Ascending aorta (tissue), 2 donors: ENCODE measurements at places on chromosomes 1 and 21. TPM values are rescaled to one million over a fixed set of nuclear protein-coding genes. Genes with fewer than 3 reads are reported as not detected.

Gene NCF2
- total RNA-seq, result 9.8 TPM

Gene OR10Z1
- total RNA-seq, result not detected

Gene CFHR3
- total RNA-seq, result not detected

DNA sequence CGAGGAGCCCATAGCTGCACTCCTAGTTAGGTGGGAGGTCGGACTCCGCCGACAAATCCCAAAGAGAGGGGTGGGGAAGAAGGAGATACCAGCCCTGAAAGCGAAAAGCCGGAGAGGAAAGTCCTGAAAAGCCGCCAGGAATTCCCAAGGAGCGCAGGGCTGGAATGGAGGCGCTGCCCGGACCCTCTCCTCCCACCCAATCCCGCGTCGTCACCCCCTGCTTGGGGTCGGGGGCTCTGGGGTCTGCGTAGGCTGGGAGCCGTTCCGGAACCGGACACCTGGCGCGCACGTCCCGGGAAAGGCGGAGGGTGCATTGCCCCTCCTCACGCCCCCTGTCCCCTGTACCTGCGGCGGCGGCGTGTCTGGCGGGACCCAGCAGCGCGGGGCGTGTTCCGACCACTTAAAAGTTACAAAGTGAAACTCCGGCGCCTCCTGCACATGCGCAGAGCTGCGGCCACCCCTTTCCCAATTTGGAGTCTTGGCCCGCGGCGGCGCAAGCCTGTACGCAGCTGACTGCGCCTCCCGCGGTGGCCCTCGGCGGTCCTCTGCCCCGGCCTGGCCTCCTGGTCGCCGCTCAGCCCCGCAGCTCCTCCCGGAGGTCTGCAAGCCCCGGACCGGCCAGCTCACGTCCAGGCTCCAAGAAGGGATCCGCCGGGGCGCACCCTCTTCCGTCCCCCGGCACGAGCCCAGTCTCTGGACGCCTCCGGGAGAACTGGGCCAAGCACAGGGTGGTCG is at the start of gene TMEM63A:
TMEM63A (minus strand) TSS at position 422 of the 735 bp plus-strand sequence. CDS start 4,800 bp downstream, outside the sequence.
- peak; percentile 69 for DNase-seq
- no peaks in the 10 kb centered on the region for H3K36me3 ChIP-seq
- H3K4me3 ChIP-seq, result peak within 1 kb of the TSS; percentile 57
- peaks cover 25% of the 10 kb centered on the region for H3K4me1 ChIP-seq

GRCh38 chr1:81547912-81548303 is 252.8 kb upstream of the ADGRL2 start:
- H3K27ac ChIP-seq, result no peak overlapping the region
- H3K4me3 ChIP-seq, result no peak overlapping the region
- no peaks in the 10 kb centered on the region for H3K4me1 ChIP-seq
- H3K36me3 ChIP-seq, result no peaks in the 10 kb centered on the region
- no peaks in the 10 kb centered on the region for H3K27me3 ChIP-seq

DNA sequence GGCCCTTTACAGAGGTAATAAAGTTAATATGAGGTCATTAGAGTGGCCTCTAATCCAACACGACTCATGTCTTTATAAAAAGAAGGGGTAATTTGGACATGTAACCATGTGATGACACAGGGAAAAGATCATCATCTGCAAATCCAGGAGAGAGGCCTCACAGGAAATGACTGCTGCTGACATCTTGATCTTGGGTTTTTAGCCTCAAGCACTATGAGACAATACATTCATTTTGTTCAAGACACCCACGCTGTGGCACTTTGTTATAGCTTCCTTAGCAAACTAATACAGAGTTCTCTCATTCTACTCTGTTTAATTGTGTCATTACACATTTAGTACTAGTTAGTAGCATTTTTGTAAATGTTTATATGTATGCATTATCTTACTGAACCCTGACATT is 64.0 kb upstream of the RUNX1 start:
- H3K4me3 ChIP-seq, result no peak overlapping the region
- H3K36me3 ChIP-seq, result no peaks in the 10 kb centered on the region
- DNase-seq, result no peak
- H3K27ac ChIP-seq, result no peak overlapping the region
- H3K4me1 ChIP-seq, result no peaks in the 10 kb centered on the region

Gene B3GALT2
- not detected for total RNA-seq

DNA sequence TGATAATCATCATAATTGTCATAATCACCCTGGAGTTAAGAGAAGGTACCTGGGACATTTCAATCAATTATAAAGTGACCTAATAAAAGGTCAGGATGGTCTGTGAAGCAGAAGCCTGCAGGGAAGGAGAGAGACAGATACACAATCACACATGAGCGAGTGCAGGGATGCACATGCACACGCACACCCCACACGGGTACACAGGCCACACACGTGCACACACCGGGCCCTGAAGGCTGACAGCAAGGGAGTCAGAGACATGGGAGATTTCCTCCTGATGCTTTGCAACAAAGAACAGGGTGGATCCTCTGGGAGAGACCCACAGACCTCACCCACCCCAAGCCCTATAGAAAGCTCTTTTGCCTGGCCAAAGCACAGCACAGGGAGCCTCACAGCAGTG is 82.3 kb upstream of the ZC3H12A start:
- no peak overlapping the region for H3K4me3 ChIP-seq
- no peaks in the 10 kb centered on the region for H3K4me1 ChIP-seq
- no peak for DNase-seq
- H3K36me3 ChIP-seq, result no peaks in the 10 kb centered on the region

Gene RGS5
- total RNA-seq, result 732 TPM

Gene SYCP1
- not detected for total RNA-seq

DNA sequence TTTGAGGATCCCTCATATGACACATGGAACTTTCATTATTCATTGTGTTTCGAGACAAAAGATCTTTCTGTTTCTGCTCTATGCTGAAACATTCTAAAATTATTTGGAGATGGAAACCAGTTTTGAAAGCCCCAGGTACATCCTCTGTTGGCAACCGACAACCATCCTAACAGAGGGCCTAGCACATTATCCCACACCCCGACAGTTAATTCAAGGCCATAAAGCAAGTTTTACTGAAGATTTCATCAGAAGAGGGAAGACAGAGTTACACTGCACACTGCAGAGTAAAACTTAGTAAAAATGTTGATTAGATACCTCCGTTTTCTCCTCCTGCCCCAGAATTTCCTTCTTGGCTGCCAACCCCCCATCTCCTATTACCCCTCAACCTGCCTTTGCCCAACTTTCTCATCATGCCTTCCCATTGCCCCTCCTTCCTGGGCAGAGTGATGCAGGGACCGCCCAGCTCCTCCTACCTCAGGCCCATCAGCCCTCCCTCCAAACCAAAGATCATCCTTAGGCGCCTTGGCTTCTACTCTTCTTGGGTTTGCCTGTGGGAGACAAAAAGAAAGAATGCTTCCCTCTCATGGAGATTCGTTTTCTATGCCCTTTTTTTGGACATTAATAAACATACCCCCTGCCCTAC is 52.9 kb upstream of the CITED4 start:
- H3K27ac ChIP-seq, result no peak overlapping the region
- H3K36me3 ChIP-seq, result no peaks in the 10 kb centered on the region
- no peak overlapping the region for H3K4me3 ChIP-seq
- H3K4me1 ChIP-seq, result no peaks in the 10 kb centered on the region
- DNase-seq, result no peak

- no peak for DNase-seq
- no peaks in the 10 kb centered on the region for H3K36me3 ChIP-seq
- no peak overlapping the region for H3K4me3 ChIP-seq
- no peak overlapping the region for H3K27ac ChIP-seq
Observed at GRCh38 chr1:153428073-153428638, 11.8 kb downstream of the S100A7A start.

Gene KRTAP11-1
- not detected for total RNA-seq

Gene SPATA46
- not detected for total RNA-seq

DNA sequence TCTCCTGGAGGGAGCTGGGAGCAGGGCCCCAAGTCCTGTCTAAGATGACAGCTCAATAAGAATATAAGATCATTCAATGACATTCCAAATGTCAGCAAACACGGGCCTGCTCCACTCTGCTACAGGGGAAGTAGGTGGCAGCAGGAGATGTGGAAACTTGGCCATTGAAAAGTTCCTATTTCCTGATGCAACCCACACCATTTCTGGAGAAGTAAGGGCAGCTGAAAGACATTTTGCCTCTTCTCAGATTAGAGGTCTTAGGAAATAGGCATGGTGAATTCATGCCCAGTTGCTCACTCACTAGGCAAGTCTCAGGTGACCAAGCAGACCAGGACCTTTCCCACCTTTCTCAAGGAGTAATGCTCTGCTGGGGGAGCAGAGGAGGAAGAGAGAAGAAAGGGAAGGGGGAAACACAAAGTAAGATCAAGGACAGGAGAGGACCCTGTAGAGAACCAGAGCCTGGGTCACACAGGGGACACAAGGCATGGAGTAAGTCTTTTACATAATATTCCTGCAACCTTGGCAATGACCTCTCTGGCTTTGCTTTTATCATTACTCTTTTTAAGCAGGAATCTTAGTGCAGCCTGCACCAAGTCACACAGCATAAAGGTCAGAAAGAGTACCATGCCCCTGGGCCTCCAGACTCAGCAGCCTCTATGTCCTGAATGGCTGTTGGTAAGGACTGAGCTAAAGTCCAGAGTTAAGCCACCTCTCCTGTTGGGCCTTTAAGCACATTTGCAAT is 68.9 kb downstream of the DMAP1 start:
- H3K36me3 ChIP-seq, result peaks cover 25% of the 10 kb centered on the region
- no peak overlapping the region for H3K27ac ChIP-seq
- DNase-seq, result no peak
- H3K4me1 ChIP-seq, result no peaks in the 10 kb centered on the region

DNA sequence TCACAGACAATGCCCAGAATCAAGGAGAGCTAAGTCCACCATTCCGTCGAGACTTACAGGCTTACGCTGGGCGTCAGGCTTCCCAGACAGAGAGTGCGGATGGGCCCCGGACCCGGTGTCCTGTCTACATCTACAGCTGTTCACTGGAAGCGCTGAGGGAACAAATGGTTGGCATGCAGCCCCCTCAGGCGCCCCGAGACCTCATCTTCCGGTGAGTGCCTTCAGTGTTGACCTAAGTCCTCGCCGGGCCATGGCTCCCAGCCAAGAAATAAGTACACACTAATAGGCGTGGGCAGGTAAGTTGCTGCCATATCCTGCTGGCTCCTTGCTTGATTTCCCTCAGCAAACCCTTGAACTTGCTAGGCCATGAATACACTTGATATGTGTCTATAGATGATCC is 26.2 kb downstream of the HYI start:
- no peak overlapping the region for H3K4me3 ChIP-seq
- peaks cover 99% of the 10 kb centered on the region for H3K36me3 ChIP-seq
- DNase-seq, result no peak
- no peak overlapping the region for H3K27ac ChIP-seq
- H3K4me1 ChIP-seq, result no peaks in the 10 kb centered on the region
- H3K27me3 ChIP-seq, result no peaks in the 10 kb centered on the region

DNA sequence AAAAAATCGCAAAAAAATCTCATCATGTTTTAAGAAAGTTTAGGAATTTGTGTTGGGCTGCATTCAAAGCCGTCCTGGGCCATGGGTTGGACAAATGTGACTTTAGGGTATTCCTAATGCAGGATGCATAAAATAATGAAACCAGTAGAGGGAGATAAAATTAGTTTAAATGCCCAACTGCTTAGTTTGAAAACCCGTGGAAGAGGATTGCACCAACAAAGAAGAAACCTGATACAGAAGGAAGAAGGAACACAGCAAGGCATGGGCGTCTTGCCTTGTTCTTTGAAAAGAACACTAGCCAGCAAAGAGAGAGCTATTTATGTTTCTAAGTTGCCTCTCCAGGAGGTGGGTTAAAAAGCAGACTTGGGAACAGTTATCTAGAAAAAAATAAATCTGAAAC is 37.9 kb downstream of the WDR3 start:
- H3K4me1 ChIP-seq, result no peaks in the 10 kb centered on the region
- no peaks in the 10 kb centered on the region for H3K36me3 ChIP-seq
- H3K4me3 ChIP-seq, result no peak overlapping the region
- H3K27ac ChIP-seq, result no peak overlapping the region
- DNase-seq, result no peak

DNA sequence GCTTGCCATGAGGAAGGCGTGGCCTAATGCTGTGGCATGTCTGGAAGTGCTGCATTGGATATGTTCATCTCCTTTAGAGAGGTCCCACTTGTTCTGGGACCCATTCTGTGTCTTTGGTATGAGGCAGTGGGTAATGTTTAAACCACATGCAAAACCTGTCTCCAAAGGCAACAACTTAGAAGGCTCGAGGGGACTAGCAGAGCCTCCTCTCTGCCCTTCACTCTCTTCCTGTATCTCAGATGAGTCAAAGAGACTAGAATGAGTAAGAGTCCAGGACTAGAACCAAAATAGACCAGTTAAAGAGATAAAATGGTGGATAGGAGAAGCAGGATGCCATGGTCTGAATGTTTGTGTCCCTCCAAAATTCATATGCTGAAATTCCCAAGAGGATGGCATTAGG is 220.8 kb upstream of the KIAA0040 start:
- H3K4me1 ChIP-seq, result no peaks in the 10 kb centered on the region
- no peak for DNase-seq
- no peak overlapping the region for H3K27ac ChIP-seq
- H3K4me3 ChIP-seq, result no peak overlapping the region

Gene SH2D5
- not detected for total RNA-seq

DNA sequence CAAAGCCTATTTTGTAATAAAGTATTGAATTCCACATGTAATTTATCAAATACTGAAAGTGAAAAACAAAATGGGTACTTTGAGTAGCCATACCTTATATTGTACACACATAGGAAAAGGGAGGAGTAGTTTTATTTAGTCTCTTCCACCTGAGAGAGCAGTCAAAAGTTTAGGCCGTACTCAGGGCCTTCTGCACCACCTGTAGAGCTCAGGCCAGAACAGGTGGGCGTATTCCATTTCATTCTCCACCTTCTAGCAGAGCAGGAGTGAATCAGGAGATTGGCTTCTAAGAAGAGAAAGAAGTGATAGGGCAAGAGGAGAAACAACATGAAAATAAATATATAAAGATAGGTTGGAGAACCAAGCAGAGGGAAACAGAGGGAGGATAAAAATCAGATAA is 44.0 kb downstream of the TRAF5 start:
- no peak overlapping the region for H3K27ac ChIP-seq
- no peak for DNase-seq
- H3K4me1 ChIP-seq, result no peaks in the 10 kb centered on the region
- H3K4me3 ChIP-seq, result no peak overlapping the region
- peaks cover 56% of the 10 kb centered on the region for H3K36me3 ChIP-seq

Gene IFNAR2
- 30.3 TPM for total RNA-seq

Gene C1orf56
- 11.4 TPM for total RNA-seq
